MCF 10A (cell line): ENCODE measurements at places on chromosomes 1 and 21.

DNA sequence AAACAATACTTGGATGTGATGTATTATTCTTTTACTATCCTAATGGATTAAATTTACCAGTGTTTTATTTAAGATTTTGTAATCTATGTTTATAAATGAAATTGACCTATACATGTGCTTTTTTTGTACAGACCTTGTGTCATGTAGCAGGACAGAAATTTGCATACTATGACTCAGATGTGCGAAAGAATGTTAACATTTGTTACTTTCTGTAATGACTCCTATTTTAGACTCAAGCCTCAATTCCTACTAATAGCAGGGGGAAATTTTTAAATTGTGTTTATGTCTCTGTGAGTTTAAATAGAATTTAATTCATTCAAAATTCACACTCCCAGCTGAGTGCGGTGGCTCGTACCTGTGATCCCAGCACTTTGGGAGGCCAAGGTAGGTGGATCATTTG is 21.8 kb upstream of the RIMKLA start:
- no peaks in the 10 kb centered on the region for H3K4me1 ChIP-seq
- H3K27me3 ChIP-seq: peaks cover 29% of the 10 kb centered on the region
- no peak for DNase-seq

- H3K36me3 ChIP-seq: no peaks in the 10 kb centered on the region
- H3K4me1 ChIP-seq: no peaks in the 10 kb centered on the region
- no peaks in the 10 kb centered on the region for H3K27me3 ChIP-seq
- DNase-seq: no peak
These were observed 50.6 kb upstream of the BACH1 start for GRCh38 chr21:29248124-29248523.

GRCh38 chr1:40787737-40788560 is 4.4 kb downstream of the KCNQ4 start:
- no peaks in the 10 kb centered on the region for H3K36me3 ChIP-seq
- H3K4me1 ChIP-seq: peaks cover 6% of the 10 kb centered on the region
- no peak for DNase-seq
- no peak overlapping the region for H3K27ac ChIP-seq
- H3K4me3 ChIP-seq: no peak overlapping the region

- no peaks in the 10 kb centered on the region for H3K27me3 ChIP-seq
- peaks cover 27% of the 10 kb centered on the region for H3K36me3 ChIP-seq
- no peaks in the 10 kb centered on the region for H3K4me1 ChIP-seq
- no peak overlapping the region for H3K27ac ChIP-seq
These were observed 19.3 kb downstream of the PHGDH start for GRCh38 chr1:119731060-119731459.

- no peaks in the 10 kb centered on the region for H3K36me3 ChIP-seq
- H3K27ac ChIP-seq: peak overlapping the region; percentile 10
- peak; percentile 90 for DNase-seq
- peaks cover 19% of the 10 kb centered on the region for H3K4me1 ChIP-seq
These were observed 123.2 kb downstream of the NR5A2 start for GRCh38 chr1:200150721-200151120.

GRCh38 chr1:170200621-170201397 is 55.0 kb downstream of the NTMT2 start:
- no peak for DNase-seq
- H3K27ac ChIP-seq: no peak overlapping the region
- H3K27me3 ChIP-seq: no peaks in the 10 kb centered on the region
- H3K36me3 ChIP-seq: no peaks in the 10 kb centered on the region

GRCh38 chr1:173917149-173917548 is at the start of gene SERPINC1:
SERPINC1 (minus strand) TSS chr1:173917327; CDS start chr1:173917259, 68 bp downstream.
- no peaks in the 10 kb centered on the region for H3K36me3 ChIP-seq
- no peak within 1 kb of the TSS for H3K27ac ChIP-seq
- H3K4me3 ChIP-seq: no peak within 1 kb of the TSS
- no peak for DNase-seq
- no peaks in the 10 kb centered on the region for H3K4me1 ChIP-seq

- peaks cover 16% of the 10 kb centered on the region for H3K4me1 ChIP-seq
- no peaks in the 10 kb centered on the region for H3K27me3 ChIP-seq
These were observed 110.4 kb downstream of the TNFSF18 start for GRCh38 chr1:172940174-172940855.

- no peak for DNase-seq
- no peak overlapping the region for H3K27ac ChIP-seq
- H3K4me1 ChIP-seq: no peaks in the 10 kb centered on the region
- no peak overlapping the region for H3K4me3 ChIP-seq
These were observed 250.2 kb downstream of the PLA2G4A start for GRCh38 chr1:187078916-187079315.

DNA sequence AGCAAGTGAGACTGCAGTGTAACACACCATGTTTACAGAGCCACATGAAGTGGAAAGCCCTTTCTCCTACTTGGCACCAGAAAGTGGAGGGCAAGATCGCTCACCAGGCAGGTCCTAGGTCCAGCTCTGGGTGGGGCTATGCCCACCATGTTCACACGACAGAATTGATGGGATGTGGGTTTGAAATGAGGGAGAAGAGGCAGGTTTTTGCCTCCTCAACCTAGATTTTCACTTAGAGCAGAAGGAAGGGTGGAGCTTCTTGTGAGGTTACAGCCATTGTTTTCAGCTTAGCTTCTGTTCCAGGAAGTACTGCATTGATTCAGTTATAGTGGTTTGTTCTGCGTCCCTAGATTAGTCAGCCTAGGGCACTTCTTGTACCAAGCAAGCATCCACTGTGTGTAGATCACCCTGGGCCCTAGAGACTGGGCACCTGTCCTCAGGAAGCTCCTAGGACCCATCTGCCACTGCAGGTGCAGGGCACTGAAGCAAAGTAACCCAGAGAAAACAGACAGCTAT is 2.3 kb downstream of the CD53 start:
- H3K36me3 ChIP-seq: no peaks in the 10 kb centered on the region
- DNase-seq: no peak

GRCh38 chr1:44433209-44433608 is 28.2 kb downstream of the RNF220 start:
- peaks cover 6% of the 10 kb centered on the region for H3K4me1 ChIP-seq
- H3K27me3 ChIP-seq: no peaks in the 10 kb centered on the region
- peaks cover 5% of the 10 kb centered on the region for H3K36me3 ChIP-seq
- H3K4me3 ChIP-seq: no peak overlapping the region
- DNase-seq: no peak
